ENCODE measurements at places on chromosomes 11 and 22.

DNA sequence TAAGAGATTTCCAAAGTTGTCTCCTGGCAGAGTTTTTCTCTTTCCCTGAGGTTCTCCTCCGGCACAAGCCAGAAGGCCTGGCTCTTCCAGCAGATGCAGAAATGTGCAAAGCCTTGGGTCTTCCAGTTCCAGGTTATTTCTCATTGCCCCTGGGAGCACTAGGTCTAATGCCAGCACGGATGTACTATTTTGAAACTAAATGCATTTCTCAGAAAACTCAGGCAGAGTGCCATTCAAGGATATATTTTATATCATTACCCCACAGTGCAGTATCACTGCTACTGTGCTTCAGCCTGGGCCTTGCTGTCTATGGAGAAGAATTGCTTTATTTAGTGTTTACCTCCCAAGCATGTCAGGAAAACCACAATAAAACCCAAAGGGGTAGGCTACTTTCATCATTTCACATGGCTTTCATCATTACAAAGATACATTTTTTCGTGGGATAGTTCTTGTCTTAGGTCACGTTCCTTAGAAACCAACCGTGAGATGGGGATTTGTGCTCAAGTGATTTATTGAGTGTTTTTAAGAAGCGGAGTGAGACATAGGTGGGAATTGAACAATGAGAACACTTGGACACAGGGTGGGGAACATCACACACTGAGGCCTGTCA is 22.4 kb upstream of the FZD4 start:
- DNase-seq = no peak

DNA sequence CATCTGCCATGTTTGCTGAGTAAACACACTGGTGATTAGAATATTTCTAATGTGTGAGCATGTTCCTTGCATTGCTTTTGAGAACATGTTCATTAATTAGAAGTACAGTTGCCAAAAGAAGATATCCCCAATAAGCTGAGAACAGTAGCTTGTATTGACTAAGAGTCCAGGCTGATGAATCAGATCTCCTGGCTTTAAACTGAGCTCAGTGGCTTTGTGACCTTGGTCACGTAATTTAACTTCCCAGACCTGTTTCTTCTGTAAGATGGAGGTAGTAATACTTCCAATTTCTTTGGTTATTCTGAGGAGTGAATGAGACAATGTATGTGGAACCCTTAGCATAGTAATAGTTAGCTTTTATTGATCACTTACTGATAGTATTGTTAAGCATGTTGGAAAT is 61.9 kb downstream of the CYB5R2 start:
- DNase-seq = no peak

DNA sequence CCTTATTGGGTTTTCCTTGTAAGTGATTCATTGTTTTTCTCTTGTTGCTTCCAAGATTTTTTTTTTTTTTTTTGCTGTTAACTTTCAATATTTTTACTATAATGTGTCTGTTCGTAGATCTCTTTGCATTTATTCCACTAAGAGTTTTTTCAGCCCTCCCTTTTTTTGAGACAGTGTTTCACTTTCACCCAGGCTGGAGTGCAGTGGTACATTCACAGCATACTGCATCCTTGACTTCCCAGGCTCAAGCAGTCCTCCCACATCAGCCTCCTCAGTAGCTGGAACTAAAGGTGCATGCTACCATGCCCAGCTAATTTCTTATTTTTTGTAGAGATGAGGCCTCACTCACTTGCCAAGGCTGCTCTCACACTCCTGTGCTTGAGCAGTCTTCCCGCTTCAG is 1282.0 kb upstream of the CNTN5 start:
- no peak for DNase-seq

DNA sequence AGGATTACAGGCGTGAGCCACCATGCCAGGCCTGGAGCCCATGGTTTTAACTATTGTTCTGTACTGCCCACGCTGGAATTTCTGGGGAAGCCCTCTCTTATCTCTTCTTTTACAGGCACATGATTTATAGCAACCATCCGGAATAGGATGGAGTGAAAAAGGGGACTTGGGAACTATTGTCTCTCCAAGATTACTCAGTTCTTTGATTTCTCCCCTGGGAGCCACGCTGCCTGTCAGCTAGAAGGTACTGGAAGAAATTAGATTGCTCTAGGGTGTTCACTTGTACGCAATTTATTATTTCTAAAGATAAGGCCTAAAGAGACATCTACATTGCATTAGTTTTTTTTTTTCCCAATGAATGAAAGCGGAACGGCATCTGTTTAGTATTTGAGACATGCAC is 65.6 kb upstream of the PTPRJ start:
- no peak for DNase-seq

DNA sequence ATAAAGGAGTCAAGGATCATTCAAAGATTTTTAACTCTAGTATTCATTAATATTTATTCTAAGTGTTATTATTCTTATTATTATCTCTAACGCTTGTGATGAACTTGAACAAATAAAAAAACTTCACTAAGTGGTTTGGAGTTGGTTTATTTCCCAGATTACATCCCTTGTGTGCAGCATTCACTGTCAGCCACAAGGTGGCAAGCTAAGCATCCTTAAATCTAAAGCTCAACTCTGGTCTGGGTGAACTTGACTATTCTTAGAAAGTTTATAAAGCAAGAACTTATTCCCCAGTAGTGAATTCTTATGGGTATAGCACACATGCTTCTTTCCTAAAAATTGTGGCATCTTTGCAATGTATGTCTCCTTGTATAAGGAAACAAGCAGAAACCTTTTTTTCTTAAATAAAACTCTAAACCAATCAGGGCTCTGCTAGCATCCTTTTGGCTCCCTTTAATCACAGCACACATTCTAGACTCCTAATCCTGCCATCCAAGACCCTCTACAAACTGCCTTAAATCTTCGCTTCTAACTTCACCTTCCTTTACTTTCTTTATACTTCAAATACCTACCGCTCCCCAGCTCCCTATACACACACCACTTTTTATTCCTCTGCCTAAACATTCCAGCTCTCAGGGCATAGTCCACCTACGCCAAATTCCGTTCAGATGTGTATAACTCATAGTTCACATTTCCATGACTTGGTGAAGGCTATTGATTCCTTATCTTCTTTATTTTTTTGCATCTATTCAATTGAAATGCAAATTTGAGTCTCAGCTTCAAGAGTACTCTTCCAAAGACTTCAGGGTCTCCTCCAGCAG is 1068.8 kb downstream of the DLG2 start:
- DNase-seq = no peak

GRCh38 chr22:46783721-46784120 is 21.3 kb downstream of the TBC1D22A start:
- no peak for DNase-seq

DNA sequence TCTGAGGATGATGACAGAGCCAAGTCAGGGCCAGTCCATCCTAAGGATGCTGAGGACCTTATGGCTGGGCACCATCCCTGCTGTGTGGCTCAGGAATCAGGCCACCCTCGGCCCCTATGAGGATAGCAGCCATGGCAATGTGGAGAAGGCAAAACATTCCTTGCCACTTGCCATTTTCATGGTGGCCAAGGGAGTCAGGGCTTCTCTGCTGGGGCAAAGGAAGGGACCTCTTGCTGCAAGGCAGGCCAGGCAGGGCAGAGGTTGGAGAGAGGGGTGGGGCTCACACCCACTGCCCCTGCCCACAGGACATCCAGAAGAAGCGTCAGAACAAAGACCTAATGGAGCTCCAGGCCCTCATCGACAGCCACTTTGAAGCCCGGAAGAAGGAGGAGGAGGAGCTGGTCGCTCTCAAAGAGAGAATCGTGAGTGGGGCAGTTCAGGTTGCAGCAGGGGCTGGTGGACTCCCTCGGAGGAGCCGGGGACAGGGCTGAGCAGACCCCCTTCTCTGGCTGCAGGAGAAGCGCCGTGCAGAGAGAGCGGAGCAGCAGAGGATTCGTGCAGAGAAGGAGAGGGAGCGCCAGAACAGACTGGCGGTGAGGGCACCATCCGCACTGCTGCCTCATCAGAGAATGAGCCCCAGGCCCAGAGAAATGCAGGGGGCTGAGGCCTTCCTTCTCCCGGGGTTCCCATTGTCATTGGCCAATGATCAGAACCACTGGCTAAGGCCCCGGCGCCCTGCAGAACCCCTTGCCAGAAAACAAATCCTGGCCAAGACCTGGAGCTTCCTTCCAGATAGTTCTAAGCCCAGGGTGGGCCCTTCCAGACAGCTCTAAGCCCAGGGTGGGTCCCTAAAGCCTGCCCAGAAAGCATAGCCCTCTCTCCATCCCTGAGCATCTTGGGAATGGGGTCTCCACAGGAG is 13.5 kb upstream of the MRPL23 start:
- DNase-seq = no peak

GRCh38 chr11:123362941-123363340 is 67.1 kb upstream of the GRAMD1B start:
- no peak for DNase-seq

DNA sequence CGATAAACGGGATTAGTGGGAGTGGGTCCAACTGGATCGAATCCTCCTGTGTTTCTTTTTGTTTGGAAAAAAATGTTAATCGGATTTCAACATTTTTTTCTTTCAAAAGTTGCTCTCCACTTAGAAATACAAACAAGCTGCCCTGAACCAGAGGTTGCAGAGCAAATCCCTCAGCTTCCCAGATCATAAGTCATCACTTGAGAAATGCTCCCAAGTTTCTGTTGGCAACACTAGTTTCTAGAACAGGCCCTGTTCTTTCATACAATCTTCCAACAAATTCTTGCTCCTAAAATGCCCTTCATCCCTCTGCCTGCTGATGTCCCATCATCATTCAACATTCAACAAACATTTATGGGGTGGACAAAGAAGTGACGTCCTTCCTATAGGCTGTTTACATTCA is 1.3 kb upstream of the MLC1 start:
- no peak for DNase-seq

DNA sequence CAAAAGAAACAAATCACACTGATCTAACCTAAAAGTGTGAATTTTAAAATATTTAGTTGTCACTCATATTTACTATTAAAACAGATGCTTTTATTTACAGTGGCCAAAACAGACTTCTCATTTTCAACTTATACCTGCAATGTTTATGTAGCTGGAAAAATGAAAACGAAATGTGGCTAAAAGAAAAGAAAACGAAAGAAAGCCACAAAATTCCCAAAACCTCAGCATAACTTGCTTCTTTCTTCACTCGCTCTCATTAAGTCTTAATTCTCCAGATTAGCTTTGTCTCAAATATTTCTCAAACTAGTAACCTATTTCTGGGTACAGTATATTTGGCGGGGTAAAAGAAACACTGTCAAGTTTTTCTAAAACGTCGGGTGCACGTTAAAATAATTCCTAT is 693 bp downstream of the CSTF3 start:
- no peak for DNase-seq

- DNase-seq = peak; percentile 8
These were observed 10.9 kb downstream of the MADD start for GRCh38 chr11:47280860-47281259.

GRCh38 chr11:2089536-2090165 is 49.5 kb downstream of the IGF2 start:
- DNase-seq = no peak

GRCh38 chr11:132971351-132971750 is 561.0 kb downstream of the OPCML start:
- DNase-seq = no peak

DNA sequence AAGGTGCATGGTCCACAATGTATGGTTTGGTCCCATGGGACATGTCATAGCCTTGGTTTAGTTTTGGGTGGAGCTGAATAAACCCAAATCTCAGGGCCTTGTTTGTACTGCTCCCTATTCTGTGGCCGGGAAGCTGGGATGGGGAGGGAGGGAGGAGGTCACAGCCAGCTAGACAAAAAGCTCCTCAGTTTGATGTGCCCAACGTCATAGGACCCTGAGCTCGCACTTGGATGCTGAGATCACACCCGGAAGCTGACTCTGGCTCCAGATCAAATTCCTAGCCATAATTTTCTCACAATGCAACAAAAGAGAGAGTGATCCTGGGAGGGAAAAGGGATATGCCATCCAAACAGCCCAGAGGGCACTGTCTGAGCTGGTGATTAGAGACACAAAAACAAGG is 1.5 kb downstream of the HSPB2 start:
- DNase-seq = no peak

DNA sequence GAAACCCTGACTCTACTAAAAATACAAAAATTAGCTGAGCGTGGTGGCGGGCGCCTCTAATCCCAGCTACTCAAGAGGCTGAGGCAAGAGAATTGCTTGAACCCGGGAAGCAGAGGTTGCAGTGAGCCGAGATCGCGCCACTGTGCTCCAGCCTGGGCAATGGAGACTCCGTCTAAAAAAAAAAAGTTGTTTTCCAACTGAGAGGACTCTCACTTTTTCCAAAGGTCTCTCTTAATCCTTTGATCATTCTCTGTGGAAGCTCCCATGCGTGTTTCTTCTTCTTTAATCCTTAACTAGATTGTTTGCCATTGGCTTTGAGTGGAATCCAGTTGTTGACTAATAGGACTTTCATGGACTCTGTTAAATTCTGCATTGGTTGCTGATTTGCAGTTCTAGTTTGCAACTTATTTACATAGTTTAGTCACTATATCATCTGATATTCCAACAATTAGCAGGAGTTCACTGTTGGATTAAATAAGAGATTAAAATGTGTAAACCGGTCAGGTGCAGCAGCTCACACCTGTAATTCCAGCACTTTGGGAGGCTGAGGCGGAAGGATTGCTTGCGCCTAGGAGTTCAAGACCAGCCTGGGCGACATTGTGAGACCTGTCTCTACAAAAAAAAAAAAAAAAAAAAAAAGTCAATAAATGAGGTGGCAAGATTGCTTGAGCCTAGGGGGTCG is 79.7 kb downstream of the C22orf31 start:
- DNase-seq = no peak

- no peak for DNase-seq
These were observed 20.0 kb upstream of the CD5 start for GRCh38 chr11:61082062-61082870.

DNA sequence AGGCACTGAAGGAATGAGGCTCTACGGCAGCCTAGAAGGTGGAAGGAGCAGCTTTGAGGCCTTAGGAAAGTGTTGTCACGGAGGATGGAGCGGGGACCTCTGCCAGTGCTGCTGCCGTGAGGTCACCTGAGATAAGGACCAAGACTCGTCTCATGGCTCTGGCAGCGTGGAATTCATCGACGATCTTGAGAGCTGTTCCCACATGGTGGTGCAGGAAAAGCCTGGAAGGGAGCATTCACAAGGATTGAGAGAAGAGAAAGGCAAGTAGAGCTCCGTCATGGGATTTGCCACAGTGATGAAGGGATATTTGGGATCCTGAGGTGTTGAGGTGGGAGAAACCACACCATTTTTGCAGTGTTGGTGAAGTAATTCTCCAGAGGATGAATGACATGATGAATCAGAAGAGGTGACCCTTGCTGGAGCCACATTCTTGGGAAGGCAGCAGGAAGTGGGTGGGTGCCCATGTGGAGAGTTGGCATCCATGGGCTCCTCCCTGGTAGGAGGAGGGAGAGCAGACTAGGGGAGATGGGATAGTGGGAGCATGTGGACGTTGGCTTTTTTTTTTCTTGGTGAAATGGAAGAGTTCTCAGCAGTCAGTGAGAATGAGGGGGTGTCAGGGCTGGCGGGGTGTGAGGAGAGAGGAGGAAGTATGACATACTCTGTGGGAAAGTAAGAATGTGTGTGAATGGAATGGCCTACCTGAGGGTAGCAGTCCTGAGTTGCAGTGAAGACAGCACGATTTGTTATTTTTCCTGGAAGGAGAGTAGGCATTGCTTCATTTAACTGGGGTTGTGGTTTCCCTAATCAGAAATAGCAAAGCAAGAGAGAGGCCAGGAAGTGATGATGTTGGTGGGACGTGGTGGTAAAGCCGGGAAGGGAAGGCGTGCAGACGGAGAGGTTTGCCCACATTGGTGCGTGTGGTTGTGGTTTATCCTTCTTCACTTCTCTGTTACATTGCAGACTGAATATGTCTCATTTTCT is 11.1 kb downstream of the PPP6R3 start:
- no peak for DNase-seq

- DNase-seq = no peak
These were observed 169.8 kb upstream of the TENM4 start for GRCh38 chr11:79610678-79611077.

Data from left forelimb (tissue), 1 donor.